ENCODE measurements at places on chromosomes 2 and 18.

DNA sequence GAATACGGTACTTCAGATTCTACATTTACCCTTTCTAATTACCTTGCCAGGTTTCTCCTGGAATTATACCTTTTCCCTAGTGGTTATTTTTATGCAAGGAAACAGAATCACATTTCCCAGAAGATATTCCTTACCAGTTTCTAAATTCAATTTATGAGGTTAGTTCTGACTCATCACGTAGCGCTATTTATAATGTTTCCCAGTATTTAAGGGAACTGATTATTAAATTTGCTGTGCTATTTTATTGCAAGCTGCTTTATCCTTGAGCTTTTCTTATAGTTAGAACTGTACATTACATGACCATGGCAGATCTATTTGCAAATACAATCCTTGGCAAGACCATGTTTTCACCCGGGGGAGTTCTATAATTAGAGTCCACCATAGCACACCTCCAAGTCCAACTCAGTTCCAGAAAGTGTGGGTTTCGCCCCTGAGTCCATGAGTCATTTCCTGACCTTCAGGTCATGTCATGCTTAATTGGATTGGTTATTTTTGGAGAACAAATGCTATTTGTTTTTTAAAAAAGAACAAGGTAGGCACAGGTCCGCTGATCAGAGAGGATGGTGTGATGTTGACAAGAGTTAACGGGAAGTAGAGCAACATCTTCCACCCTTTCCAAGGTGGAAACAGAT, 126.6 kb downstream of the ZNF532 start:
- no peak for DNase-seq

DNA sequence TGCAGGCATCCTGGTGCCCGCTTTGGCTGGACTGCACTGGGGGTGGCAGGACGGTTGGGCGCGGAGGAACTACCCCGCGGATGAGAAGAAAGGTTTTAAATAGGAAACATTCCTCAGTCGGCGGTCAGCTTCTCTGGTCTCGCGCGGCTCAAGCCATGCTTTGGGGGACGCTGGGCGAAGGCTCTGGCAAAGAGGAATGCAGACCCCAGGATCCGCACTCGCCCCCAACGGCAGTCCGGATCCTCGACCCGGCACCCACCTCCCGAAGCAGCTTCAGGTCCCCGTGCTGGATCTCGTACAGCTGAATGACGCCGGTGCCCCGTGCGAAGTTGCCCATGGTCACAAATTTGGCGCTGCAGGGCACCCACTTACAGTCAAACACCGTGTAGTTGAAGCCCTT, 686 bp upstream of the PNO1 start:
- DNase-seq: no peak

GRCh38 chr2:200509235-200509611, 645 bp downstream of the KCTD18 start:
- DNase-seq: peak; percentile 11

DNA sequence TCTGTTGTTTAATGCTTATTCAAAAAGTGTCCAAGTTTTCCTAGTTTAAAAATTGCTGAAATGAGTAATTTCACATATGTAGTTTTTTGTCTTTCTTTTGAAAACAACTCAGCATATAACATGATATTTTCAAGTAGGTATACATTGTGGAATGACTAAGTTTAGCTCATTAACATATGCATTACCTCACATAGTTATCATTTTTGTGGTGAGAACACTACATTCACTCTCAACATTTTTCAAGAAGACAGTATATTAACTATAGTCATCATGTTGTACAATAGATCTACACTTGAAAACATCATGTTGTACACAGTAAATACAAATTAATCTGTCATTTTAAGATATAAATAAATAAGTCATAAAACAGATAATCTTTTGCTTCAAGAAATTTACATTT, 340.0 kb downstream of the CCDC85A start:
- DNase-seq: no peak

GRCh38 chr2:84041506-84041905, 417.6 kb downstream of the SUCLG1 start:
- DNase-seq: no peak

- DNase-seq: no peak
Measured at GRCh38 chr2:160425434-160426151, 68.0 kb downstream of the RBMS1 start.

- DNase-seq: peak; percentile 38
Measured at GRCh38 chr2:120820953-120821279, 85.2 kb downstream of the GLI2 start.

DNA sequence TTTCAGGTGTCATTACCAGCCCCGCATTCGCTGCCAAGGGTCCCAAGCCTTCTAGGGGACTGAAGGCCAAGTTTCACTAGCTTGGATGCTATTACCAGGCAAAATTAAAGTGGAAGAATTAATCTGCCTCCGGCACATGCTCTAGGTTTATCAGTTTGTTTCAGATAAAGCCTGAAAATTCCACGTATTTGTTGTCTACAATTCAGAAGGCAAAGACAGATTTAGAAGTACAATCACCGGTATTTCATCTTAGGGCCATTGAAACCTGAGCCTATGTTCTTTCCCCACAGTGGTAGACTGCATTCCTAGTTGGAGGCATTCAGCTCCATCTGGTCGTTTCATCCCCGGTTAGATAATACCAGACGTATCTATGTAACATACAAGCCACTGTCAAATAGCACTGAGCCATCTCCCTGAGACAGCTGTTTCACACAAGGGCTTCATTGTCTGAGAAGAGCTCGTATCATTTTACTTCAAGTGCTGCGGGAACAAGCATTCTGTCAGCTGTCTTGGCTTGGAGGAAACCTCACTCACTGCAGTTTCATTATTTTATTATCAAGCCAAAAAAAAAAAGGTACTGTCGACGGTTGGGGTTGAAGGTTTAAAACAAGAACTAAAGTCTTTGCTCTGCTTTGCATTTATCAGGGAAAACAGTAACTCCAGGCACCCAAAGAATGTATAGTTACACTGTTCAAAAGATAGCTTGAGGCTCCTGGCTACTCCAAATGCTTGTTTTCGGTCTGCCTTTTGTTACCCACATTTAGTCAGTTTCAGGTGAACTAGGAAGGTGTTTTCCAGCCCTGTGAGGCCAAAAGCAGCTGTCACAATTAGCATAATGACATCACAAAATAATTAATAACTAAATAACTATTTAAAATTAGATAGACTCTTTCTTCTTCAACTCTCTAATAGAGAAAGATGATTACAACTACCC, 76.7 kb downstream of the TGIF1 start:
- DNase-seq: peak; percentile 34

DNA sequence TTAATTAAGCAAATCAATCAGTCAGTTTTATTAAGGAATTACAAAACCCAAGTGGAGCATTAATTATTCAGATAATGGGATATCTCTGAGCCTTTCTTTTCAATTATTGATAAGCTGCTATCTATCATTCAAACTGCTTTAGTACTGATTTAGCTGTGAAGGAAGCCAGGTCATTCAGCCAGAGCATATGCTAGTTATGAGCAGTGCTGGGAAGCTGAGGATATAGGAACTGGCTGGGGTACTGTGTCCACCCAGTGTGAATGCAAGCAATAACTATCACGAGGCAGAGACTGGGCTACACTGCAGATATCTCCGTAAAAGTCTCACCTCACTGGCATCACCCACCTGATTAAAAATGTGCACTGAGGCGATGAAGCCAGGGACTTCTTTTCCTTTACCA, 496.7 kb upstream of the PIK3C3 start:
- DNase-seq: no peak

DNA sequence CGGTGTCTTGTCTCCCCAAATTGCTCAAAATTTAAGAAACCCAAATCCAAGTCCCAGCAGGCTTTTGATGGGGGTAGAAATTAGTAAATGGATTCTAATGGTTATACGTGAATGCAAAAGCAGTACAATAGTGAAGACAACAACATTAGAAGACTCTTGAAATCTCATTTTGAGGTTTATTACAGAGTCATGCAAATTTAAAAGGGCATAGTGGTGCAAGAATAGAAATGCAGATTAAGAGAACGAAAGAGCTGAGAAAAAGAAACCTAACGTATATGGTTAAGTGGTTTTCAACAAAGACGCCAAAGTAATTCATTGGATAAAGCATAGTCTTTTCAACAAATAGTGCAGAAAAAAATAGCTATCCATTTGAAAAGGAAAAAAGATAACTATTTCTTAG, 33.2 kb upstream of the CXXC1 start:
- no peak for DNase-seq

DNA sequence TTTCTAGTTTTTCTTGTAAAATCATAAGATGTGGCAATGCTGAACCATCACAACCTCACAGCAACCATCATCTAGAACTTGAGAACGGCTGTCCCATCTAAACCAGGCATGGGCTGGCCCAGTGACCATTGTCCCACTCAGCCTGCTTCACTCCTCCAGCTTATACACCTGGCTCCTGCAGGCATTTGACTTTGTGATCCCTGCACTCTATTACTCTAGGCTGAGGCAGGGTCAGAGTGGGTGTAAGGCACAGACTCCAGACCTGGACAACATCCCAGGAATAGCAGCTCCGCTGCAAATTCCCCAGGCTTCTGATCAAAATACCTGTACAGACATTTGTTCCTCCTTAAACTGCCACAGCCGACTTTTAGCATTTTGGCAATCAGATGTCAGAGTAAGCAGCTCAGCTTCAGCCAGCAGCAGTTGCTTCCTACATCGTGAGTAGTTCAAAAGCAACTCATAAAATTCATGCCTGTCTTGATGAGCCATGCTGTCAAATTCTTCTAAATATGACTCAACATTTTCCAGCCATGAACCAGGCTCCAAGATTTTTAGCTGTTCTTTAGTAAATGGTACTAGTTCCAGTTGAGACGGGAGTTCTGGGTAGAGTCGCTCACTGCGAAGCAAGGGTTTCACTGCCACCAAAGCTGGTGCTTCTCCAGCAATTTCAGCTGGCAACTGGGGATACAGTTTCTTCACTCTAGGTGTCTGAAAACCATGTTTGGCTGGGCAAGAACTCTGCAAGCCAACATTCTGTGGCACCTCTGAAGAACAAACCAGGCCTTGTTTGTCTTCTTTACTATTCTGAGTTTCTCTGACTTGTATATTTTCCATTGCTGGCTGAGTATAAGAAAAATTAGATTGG, 12.8 kb downstream of the EPG5 start:
- peak; percentile 27 for DNase-seq

DNA sequence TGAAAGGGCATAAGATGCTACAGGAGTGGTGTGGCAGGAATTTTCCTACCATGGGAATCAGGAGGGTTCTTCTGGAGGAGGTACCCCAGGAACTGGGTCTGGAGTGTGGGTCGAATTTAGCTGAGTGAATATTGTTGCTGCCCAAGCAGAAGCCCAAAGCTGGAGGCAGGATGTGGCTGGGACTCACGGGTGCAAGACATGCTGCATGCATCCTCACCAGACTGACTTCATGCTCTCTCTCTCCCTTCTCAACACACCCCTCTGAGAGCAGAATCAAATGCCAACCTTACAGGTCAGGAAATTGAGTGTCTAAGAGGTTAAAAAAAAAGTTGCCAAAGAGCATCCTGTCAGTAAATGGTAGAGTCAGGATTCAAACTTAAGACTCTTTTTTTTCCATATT, 78.8 kb upstream of the TTC39C start:
- no peak for DNase-seq

GRCh38 chr2:158724803-158725381, 70.2 kb upstream of the DAPL1 start:
- peak; percentile 42 for DNase-seq

DNA sequence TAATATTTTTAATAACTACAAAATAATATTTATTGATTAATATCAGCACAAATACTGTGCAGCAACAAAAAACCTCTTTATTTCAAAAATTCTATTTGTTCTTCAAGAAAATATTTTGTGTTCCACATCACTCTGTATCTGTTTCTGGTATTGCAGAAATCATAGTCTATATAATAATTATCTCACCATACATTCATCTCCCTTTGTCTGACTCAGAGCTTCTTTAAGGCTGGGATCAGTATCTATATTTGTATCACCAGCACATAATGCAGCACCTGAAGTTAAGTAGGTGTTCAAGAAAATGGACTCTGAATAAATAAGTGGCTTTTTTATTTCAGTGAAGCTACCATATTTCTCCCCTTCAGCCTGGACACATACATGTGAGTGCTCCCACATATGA, 1.6 kb upstream of the MARCHF4 start:
- DNase-seq: no peak

DNA sequence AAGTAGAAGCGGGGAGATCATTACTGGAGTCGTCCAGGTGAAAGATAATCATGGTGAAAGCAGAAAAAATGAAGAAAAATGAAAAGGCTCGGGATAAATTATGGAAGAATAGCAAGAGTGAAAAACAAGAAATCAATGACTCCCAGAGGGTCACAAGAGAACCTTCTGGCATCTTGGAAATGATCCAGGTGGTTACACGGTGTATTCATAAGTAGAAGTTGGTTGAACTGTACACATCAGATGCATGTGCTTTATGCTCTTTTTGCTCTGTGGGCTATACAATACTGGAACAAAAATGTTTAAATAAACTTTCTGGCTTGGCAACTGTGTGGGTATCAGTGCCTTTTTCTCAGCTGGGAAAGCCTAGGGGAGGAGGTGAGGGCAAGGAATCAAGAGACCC, 348.9 kb downstream of the RND3 start:
- no peak for DNase-seq

DNA sequence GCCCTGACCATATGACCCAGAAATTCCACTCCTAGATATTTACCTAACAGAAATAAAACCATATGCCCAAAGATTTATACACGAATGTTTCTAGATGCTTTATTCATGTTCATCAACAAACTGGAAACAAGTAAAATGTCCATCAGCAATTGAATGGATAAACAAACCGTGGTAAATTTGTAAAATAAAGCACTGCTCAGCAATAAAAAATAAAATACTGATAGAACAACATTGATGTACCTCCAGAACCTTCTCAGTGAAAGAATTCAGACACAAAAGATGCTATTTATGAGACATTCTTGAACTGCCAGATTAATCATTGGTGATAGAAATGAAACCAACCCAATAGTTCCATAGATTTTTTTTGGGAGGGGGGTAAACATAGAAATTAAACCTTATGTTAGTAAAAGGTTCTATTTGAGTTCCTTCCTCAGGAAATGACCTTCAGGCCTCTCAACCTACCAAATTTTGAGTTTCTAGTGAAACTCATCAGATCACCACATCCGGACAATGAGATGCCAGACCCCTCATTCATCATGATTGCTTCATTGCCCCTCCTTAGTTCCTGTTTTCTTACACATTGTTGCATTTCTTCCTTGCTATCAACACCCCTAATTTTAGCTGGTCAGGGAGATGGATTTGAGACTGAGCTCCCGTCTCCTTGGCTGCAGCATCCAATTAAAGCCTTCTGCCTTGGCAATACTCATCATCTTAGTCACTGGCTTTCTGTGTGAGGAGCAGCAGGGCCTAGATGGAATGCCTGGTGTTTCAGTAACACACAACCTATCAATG, 203.5 kb downstream of the LPIN1 start:
- no peak for DNase-seq

DNA sequence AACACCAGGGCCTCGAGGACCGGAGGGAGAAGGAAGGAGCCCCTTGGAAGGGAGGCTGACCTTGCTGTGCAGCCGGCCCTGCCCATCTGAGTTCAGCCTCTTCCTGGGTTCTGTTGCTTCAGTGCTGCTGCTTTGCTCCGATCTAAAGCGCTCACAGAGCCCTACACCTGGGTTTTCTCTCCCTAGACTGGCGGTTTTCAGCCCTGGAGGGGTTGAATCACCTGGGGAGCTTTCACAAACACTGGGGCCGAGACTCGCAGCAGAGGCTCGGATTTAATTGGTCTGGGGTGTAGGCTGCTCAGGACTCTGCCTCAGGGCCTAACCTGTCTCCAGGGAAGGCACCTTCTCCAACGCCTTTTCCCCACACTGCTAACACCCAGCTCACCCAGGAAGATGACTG, 40.9 kb upstream of the SMAD7 start:
- no peak for DNase-seq
